Activated CD4-positive, alpha-beta memory T cell treated with anti-CD3 and anti-CD28 coated beads for 36 hours (primary cell): ENCODE measurements at places on chromosomes 7 and 10.

DNA sequence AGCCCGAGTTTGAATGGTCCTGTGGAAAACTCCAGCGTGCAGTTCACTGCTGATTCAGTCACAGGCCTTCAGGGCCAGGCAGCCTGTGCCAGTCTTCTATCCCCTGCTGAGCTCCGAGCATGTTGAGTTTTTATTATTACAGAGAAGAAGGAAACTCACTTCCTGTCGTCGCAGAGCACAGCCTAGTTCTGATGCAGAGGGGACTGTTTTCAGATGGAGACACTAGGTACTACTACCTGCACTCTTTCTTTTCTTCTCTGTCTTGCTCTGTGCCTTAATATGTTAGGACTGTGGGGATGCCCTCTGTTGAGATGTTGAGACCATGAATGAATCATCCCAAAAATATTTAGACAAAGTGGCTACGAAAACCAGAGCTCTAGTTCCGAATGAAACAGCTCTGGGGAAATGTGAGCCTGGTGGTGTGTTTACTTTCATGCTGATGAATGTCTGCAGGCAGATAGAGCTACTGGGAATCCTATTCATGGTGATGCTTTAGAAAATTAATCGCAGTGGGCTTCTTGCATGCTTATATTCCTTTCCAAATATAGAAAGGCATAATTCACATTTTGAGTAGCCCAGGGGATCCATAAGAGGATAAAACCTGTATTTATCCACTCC lies 29.6 kb downstream of the CASP7 start:
- H3K27ac ChIP-seq: no peak overlapping the region
- no peak for DNase-seq
- no peak overlapping the region for H3K4me3 ChIP-seq
- H3K27me3 ChIP-seq: no peaks in the 10 kb centered on the region
- peaks cover 9% of the 10 kb centered on the region for H3K36me3 ChIP-seq

GRCh38 chr7:141118767-141119166 lies 44.9 kb downstream of the TMEM178B start:
- H3K27me3 ChIP-seq: peaks cover 3% of the 10 kb centered on the region
- H3K4me3 ChIP-seq: no peak overlapping the region
- no peak for DNase-seq
- H3K4me1 ChIP-seq: peaks cover 3% of the 10 kb centered on the region
- no peaks in the 10 kb centered on the region for H3K36me3 ChIP-seq

DNA sequence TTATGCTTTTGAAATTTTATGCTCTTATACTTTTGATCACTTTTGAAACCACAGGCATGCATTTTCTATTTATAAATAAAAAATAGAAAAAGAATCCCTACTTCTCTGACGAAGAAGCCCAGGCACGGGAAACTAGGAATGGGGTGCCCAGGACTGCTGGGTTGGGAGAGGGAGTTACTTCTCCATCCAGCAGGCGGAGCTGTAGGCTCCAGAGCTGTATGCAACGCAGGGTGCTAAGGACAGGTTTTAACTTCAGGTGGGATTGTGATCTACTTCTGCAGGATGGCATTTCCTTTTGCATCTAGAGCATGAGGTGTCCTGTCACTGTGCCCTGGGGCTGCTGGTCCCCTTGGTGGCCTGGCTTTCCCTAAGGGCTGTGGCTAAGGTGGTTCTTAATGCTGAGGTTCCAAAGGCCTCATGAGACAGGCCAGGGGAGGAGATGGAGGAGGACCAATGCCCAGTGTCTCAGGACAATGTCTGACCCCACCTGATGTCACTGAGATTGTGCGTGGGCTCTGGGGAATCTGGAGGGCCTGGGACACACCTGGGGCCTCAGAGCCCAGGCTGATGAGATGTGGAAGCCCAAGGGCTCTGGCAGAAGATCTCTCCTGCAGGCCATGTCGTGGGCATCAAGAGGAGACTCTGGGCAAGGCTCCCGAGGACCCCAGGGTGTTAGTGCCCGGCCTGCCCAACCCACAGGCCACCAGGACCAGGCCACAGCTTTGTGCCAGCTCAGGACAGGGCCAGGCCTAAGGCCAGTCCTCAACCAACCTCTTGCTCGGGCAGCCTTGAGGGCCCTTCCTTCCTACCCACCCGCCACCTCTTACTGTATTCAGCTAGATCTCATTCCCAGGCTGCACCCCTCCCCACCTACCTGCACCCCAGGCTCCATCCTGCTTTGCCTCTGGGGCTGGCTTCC lies 507 bp downstream of the CCDC201 start:
- H3K4me3 ChIP-seq: no peak overlapping the region
- peaks cover 4% of the 10 kb centered on the region for H3K27me3 ChIP-seq
- H3K27ac ChIP-seq: no peak overlapping the region
- H3K36me3 ChIP-seq: no peaks in the 10 kb centered on the region

GRCh38 chr10:71770255-71770654 lies 3.1 kb downstream of the VSIR start:
- peaks cover 53% of the 10 kb centered on the region for H3K36me3 ChIP-seq
- peak overlapping the region; percentile 92 for H3K4me3 ChIP-seq
- no peaks in the 10 kb centered on the region for H3K27me3 ChIP-seq
- peaks cover 80% of the 10 kb centered on the region for H3K4me1 ChIP-seq
- no peak for DNase-seq

DNA sequence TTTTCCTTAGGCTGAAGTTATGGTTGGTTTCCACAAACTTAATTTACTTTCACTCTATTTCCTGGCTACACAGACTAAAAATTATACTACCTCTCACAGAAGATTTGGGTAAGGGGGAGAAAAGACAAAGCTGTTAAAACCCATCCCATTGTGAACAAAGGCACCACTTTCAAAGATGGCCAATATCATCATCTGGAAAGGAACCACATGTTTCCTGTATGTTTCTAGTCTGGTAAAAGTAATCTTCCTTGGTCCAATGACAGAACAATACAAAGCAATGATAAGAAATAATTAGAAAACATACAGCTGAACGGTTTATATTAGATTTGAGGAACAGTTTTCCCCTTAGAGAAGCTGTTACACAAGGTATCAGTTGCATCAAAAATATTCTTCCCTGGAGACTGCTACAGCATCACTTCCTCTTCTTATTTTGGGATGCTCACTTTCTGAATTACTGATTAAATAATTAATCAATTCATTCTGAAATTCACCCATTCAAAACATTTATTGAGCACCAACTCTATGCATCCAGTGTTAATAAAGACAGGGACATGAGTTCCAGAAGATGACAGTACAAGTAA lies 8.5 kb upstream of the SFR1 start:
- no peak for DNase-seq
- H3K4me3 ChIP-seq: no peak overlapping the region
- no peaks in the 10 kb centered on the region for H3K36me3 ChIP-seq

- DNase-seq: no peak
- H3K27me3 ChIP-seq: peaks cover 59% of the 10 kb centered on the region
- H3K4me3 ChIP-seq: no peak overlapping the region
- H3K36me3 ChIP-seq: no peaks in the 10 kb centered on the region
- peaks cover 33% of the 10 kb centered on the region for H3K4me1 ChIP-seq
Observed at GRCh38 chr10:110170142-110170971, 37.0 kb upstream of the MXI1 start.

GRCh38 chr10:75023074-75023473 lies 88.4 kb upstream of the SAMD8 start:
- H3K27me3 ChIP-seq: no peaks in the 10 kb centered on the region
- peaks cover 10% of the 10 kb centered on the region for H3K4me1 ChIP-seq
- peaks cover 11% of the 10 kb centered on the region for H3K36me3 ChIP-seq
- no peak for DNase-seq
- H3K4me3 ChIP-seq: no peak overlapping the region

- H3K4me1 ChIP-seq: peaks cover 18% of the 10 kb centered on the region
- H3K27me3 ChIP-seq: peaks cover 2% of the 10 kb centered on the region
- DNase-seq: no peak
- no peak overlapping the region for H3K27ac ChIP-seq
- no peak overlapping the region for H3K4me3 ChIP-seq
Observed at GRCh38 chr10:104589871-104590270, 51.2 kb upstream of the SORCS3 start.

DNA sequence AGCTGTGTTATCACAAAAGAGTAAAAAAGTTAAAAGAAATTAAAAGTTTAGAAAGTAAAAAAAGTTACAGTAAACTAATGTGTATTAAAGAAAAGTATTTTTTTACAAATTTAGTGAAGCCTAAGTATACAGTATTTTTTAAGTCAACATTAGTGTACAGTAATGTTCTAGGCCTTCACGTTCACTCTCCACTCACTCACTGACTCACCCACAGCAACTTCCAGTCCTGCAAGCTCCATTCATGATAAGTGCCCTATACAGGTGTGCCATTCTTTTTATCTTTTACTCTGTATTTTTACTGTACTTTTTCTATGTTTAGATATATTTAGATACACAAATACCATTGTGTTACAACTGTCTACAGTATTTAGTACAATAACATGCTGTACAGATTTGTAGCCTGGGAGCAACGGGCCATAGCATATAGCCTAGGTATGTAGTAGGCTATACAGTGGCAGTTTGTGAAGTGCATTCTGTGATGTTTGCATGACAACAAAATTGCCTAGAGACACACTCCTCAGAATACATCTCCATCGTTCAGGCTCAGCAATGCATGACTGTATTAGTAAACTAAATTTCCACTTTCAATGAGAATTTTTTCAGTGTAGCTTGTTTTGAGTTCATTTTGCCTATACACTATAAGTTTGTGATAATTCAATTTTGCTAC lies 539.9 kb upstream of the C7orf33 start:
- DNase-seq: no peak
- no peaks in the 10 kb centered on the region for H3K36me3 ChIP-seq
- no peaks in the 10 kb centered on the region for H3K27me3 ChIP-seq

- H3K27me3 ChIP-seq: peaks cover 11% of the 10 kb centered on the region
- H3K36me3 ChIP-seq: no peaks in the 10 kb centered on the region
- H3K4me1 ChIP-seq: no peaks in the 10 kb centered on the region
- no peak for DNase-seq
- H3K4me3 ChIP-seq: no peak overlapping the region
Observed at GRCh38 chr7:112407261-112407660, 43.0 kb upstream of the IFRD1 start.

DNA sequence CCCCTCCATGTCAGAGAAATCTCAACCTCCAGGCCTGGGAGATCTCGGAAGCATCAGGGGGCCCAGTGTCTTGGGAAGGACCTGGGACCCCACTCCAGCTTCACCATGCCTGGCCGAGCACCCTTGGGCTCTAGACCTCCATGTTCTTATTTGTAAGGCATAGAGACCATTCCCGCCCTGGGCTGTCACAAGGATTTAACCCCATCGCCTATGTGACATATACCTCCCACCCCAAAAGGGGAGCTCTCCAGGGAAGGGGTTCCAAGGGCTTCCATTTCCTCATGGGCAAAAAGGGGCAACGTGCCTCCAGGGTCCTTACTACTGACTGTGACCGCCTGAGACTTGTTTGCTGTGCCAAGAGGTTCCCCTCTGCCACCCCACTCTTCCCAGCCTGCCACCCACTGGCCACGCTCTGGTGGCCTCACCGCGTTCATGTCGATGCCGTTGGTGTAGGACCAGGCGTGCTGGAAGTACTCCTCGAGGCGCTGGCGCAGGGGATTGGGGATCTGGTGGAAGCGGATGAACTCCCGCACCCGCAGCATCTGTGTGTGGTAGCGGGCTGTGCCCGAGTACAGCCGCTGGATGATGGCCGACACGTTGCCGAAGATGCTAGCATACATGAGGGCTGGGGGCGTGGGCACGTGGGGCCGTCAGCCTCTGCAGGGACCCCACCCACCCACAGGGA lies 27.5 kb downstream of the KCNH2 start:
- no peak for DNase-seq
- no peaks in the 10 kb centered on the region for H3K4me1 ChIP-seq
- peaks cover 2% of the 10 kb centered on the region for H3K36me3 ChIP-seq
- no peak overlapping the region for H3K27ac ChIP-seq
- peaks cover 8% of the 10 kb centered on the region for H3K27me3 ChIP-seq

- no peaks in the 10 kb centered on the region for H3K27me3 ChIP-seq
- peak overlapping the region; percentile 75 for H3K27ac ChIP-seq
- peaks cover 34% of the 10 kb centered on the region for H3K4me1 ChIP-seq
- DNase-seq: peak; percentile 78
- peak overlapping the region; percentile 80 for H3K4me3 ChIP-seq
Observed at GRCh38 chr7:5396542-5396941, 27.1 kb downstream of the TNRC18 start.

GRCh38 chr7:4000139-4000538 lies 682.0 kb upstream of the FOXK1 start:
- H3K4me3 ChIP-seq: no peak overlapping the region
- H3K36me3 ChIP-seq: no peaks in the 10 kb centered on the region
- peaks cover 12% of the 10 kb centered on the region for H3K27me3 ChIP-seq
- no peak overlapping the region for H3K27ac ChIP-seq
- no peaks in the 10 kb centered on the region for H3K4me1 ChIP-seq

- no peak for DNase-seq
- H3K4me3 ChIP-seq: no peak overlapping the region
- no peaks in the 10 kb centered on the region for H3K4me1 ChIP-seq
- no peak overlapping the region for H3K27ac ChIP-seq
Observed at GRCh38 chr7:10355816-10356215, 617.9 kb upstream of the PHF14 start.

GRCh38 chr10:5595591-5595990 lies 70.8 kb downstream of the ASB13 start:
- no peaks in the 10 kb centered on the region for H3K36me3 ChIP-seq
- H3K27ac ChIP-seq: no peak overlapping the region
- DNase-seq: no peak
- peaks cover 5% of the 10 kb centered on the region for H3K4me1 ChIP-seq

GRCh38 chr7:118517275-118517674 lies 292.8 kb downstream of the ANKRD7 start:
- H3K36me3 ChIP-seq: no peaks in the 10 kb centered on the region
- H3K4me1 ChIP-seq: no peaks in the 10 kb centered on the region
- no peak for DNase-seq
- no peaks in the 10 kb centered on the region for H3K27me3 ChIP-seq

- no peak for DNase-seq
- H3K27ac ChIP-seq: no peak overlapping the region
- H3K4me1 ChIP-seq: peaks cover 2% of the 10 kb centered on the region
- H3K36me3 ChIP-seq: no peaks in the 10 kb centered on the region
- H3K27me3 ChIP-seq: peaks cover 3% of the 10 kb centered on the region
Observed at GRCh38 chr10:113947184-113948041, 93.0 kb downstream of the NHLRC2 start.

GRCh38 chr7:111873963-111874690 lies 311.8 kb upstream of the IMMP2L start:
- DNase-seq: no peak
- H3K27me3 ChIP-seq: no peaks in the 10 kb centered on the region
- no peak overlapping the region for H3K27ac ChIP-seq
- H3K4me1 ChIP-seq: no peaks in the 10 kb centered on the region
- H3K4me3 ChIP-seq: no peak overlapping the region
